ENCODE measurements at places on chromosomes 13 and 19. TPM values are rescaled to one million over a fixed set of nuclear protein-coding genes. Genes with fewer than 3 reads are reported as not detected.
A peak's percentile ranks its signal among the peaks of the same experiment; 100 is the strongest.

Gene PLVAP
- 123 TPM for polyA plus RNA-seq

- DNase-seq = no peak
Measured at GRCh38 chr19:16160445-16160942, 12.8 kb downstream of the CIB3 start.

GRCh38 chr19:1441022-1441426 is 2.8 kb downstream of the RPS15 start:
- no peak for DNase-seq

DNA sequence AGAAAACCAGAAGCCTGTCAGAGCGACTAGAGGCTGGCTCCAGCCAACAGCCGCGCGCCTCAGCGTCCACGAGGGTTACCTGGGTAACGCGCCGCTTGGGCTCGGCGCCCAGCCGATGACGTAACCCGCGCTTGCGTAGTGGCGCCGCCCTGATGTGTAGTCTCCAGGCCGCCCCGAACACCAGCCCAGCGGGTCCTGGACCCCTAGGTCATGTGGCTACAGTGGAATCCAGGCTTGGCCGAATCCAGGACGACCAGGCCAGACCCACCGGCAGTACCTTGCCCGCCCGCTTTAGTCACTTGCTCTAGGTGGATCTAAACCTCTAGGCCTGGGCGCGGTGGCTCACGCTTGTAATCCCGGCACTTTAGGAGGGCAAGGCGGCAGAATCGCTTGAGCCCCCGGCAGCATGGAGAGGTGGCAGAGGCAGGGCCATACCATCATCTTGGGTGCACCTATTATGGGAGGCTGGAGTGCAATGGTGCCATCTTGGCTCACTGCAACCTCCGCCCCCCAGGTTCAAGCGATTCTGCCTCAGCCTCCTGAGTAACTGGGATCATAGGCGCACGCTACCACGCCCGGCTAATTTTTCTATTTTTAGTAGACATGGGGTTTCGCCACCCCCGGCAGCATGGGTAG is 7.2 kb upstream of the ZNF606 start:
- DNase-seq = peak; percentile 94
